ENCODE measurements at places on chromosomes 6 and 20.

DNA sequence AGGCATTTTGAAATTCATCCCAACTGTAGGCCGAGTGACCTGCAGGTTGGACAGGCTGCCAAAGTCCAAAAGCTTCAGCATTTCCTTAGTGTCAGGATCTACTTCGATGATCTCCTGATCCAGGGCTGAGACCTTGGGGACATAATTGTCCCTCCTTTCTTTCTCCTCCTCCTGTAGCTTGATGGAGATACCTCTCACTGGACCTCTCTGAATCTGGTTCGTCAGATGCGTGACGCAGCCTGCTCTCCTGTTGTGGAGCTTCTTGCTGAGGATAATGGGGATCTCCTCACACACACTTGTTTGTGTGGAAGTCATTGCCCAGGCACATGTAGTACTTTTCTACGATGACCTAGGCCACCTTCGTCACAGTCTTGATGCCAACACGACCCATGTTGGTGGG, 1.5 kb upstream of the MAS1L start:
- no peak for DNase-seq

DNA sequence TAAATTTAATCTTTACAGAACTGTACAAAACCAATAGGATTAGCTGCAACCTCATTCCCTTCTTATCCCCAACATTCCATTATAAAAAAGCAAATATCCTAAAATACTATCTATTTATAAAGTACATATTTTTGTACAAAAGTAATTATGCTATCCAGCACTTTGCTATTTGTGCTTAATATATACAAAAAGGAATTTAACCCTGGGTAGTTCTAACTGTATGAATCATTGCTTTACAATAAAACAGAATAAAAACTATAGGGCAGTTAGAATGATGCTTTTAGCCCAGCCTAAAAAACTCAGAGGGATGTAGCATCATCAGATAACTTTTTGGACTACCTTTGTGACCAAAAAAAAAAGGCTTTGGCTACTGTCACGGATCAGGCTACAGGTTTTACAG, 49.9 kb upstream of the KLHL31 start:
- no peak for DNase-seq

DNA sequence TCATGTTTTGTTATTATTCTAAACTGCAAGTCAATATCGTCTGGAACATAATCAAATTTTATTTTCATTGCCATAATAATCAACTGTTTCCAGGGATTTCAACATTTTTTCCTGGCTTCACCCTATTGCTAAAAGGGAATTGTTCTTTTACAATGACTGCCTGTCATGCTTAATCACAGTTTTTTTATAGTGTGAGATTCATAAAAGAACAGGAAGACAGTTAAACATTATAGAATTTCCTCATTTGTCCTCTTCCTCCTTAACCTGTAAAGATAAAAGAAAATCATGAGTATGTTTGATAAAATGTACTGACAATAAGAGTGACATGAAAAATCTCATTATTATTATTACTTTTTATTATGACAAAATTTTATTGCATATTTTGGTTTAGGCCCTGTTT, 73.3 kb upstream of the CENPW start:
- no peak for DNase-seq

DNA sequence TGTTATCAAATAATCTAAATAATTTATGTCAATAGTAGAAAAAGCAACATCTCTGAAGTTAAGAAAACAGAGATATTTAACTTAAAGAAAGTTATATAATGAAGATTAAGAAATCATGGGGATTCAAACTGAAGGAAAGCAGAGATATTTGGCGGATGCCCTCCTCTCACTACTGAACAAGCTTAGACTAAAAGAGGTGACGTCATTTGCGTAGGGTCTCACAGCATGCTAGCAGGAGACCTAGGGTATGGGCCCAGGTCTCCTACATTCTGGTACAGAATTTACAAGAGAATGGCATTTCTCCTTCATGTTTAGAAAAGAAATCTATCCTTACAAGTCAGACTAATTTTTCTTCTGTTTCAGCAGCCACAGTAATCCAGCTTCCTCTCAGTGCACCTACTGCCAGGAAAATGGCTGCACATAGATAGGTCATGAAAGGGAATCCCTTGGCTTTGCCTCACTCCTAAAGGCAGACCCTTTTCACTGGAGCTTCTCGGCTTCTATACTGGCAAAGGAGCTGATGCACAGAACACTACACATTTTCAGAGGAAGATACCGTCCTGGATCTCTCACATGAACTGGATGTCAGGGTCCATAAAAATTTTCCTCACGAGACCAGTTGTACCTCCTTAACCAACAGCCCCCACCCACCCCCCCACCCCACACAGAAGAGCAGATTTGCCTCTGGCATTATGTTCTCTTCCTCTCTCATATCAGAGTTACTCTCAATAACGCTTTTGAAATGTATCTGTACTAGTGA, 41.8 kb upstream of the DST start:
- no peak for DNase-seq

- DNase-seq: no peak
These were observed 72.3 kb downstream of the CDYL start for GRCh38 chr6:4848382-4849068.

- peak; percentile 58 for DNase-seq
These were observed 32.3 kb upstream of the SCUBE3 start for GRCh38 chr6:35181308-35181932.

- no peak for DNase-seq
These were observed 71.2 kb downstream of the PDE7B start for GRCh38 chr6:135922746-135923145.

GRCh38 chr6:24900917-24901697, 34.7 kb downstream of the RIPOR2 start:
- DNase-seq: no peak

DNA sequence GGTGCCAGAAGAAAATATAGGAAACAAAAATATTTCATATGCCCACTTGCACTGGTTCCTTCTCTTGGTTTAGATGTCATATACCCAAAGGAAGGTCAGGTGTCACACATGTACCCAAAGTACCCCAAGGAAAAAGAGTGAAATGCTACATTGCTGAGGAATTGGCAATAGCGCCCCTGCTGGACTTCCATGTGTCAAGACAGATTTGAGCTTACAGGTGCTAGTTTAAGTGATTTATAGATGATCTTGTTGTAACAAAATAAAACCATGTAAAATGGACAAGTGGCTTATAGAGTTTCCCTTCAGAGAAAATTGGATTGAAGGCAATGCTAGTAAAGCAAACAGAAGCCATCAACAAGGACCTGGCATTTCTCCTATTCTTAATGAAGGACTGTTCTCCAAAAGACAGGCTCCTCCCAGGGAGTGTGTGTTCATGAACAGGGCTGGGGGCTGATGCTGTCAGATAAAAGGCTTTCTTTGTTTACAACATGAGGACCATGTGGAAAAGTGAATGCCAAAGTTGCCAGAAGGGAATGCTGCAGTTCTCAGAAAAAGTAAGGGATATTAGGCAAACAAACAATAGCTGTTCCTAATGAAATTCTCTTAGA, 64.3 kb upstream of the PAK5 start:
- no peak for DNase-seq

- no peak for DNase-seq
These were observed 82.7 kb downstream of the DLL1 start for GRCh38 chr6:170208182-170208601.

DNA sequence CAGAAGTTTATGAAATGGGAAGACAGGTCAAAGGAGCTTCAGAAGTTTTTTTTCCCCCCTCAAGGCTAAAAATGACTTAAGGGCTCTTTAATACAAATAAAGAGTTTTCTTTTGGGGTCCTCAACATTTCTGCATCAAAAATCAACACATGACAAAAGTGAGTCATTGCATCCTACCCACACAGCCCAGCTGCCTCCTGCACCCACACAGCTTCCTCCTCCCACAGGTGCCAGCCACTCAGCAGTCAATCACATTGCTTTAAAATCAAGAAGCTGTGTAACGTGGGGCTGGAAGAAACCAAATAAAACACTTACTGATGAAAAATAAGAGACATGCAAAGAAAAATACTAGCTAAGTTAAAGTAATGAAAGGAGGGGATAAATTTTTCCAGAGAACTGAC, 68.5 kb downstream of the MAP3K5 start:
- DNase-seq: peak; percentile 41

- no peak for DNase-seq
These were observed 165.0 kb downstream of the MOXD1 start for GRCh38 chr6:132236281-132236680.

- peak; percentile 32 for DNase-seq
These were observed 6.8 kb downstream of the MKKS start for GRCh38 chr20:10427060-10427692.

DNA sequence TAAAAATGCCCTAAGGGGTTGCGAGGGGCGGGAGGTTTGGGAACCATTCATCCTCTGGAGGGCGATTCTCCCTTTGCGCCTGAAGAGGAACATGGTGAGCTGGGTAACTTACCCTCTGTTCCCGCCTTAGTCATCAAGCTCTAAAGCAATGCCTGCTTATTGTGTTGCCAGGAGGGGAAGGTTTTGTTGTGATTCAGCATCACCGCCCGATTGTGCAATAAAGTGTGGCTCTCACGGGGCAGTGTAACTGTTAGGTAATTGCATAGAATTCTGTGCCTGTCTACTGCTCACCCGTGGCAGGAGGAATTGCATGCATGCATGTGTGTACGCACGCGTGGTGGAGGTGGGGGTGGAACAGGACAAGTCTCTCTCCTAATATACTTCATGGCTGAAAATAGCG, 95.5 kb upstream of the AGPAT4 start:
- DNase-seq: peak; percentile 89

- DNase-seq: no peak
These were observed at the start of gene RGL2 for GRCh38 chr6:33298773-33299236. Gene RGL2 (minus strand): TSS chr6:33298942. CDS start chr6:33298610, 332 bp downstream.

DNA sequence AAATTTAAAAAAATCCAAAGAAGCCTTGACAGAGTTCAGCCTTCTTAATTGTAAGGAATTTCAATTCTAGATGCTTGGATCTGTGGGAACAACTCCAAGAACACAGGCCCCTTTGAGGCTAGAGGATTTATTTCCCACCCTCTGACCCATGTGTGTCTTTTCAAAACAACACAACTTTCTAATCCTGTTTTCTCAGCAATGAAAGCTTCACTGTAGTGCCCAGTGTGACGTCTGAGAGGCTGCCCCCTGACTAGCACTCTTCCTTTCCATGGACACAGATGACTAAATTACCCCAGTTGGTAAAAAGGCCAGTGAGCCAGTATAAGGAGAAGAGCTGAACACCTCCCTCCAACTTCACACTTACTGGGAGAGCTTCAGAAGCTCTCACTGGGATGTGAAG, 16.5 kb upstream of the CCR6 start:
- DNase-seq: no peak

GRCh38 chr6:92132457-92132856, 1286.9 kb downstream of the EPHA7 start:
- no peak for DNase-seq

- DNase-seq: no peak
These were observed 10.5 kb downstream of the RPS6KA2 start for GRCh38 chr6:166616261-166617238.

GRCh38 chr20:15834857-15835256, 738.4 kb downstream of the KIF16B start:
- no peak for DNase-seq

DNA sequence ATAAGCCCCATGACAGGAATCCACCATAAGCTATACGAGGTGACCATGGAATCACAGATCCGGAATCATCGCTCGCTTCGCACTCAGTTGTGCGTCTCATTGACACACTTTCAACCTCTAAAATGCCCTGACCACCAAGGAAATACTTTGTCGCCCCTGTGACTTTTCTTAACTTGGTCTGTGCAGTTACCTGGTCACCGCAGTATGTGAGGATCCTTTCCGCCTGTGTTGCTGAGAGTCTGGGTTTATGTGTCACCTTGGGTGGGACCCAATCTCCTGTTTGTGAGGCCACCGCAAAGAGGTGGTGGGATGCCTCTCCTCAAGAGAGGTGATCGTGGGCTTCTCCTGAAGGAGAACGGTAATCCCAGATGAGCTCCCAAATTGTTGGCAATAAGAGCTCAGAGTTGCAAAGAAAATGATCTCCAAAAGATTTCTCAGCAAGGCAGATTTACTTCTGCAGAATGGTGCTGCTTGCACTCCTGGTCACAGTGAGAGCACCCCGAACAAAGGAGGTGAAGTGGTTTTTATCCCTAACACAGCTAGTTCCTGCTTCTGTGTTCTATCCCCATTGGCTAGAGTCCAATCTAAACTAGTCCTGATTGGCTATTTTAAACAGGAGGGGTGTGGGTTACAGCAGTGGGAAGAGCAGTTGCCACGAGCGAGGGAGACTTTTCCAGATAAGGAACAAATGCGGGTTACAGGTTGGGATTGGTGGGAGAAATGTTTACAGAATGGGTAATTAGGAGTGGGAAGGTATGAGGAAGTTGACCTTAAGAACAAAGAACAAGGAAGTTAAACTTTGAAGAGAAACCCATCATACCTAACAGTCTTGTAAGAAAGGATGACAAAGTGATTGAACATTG, 9.1 kb upstream of the ZNFX1 start:
- DNase-seq: peak; percentile 66

DNA sequence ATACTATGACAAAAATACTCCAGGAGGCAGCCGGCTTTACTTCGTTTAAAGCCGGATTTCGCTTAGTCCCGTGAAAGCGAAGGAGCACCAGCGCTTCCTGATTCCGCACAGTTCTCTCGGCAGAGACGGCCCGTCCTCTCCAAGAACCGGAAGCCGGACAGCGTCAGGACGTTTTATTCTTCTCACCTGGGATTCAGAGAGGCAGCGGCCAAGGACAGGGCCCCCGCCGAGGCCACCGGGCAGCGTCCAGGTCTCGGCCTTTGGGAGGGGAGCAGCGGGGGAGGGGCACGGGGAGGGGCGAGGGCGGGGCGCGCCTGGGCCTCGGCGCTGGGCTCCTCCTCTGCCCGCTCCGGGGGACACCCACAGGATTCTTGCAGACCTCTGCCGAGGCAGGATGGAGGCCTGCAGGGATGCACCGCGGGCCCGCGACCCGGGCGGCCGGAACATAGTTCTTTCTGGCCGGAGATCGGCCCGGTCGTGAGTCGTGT, 2.8 kb upstream of the DIDO1 start:
- DNase-seq: no peak

DNA sequence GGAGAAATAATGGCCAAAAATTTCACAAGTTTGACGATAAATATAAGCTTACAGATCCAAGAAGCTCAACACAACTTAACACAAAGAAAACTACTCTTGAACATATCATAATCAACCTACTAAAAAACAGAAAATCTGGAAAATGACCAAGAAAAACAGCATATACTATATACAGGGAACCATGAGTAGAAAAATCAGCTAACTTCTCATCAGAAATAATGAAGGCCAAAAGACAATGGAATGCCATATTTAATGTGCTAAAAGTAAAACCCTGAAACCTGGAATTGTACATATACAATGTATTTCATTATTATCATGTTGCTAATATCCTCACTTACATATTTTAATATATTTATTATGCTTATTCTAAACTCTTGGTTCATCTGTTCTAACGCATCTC, 25.3 kb downstream of the MAPK13 start:
- no peak for DNase-seq

GRCh38 chr6:33434961-33435360, 15.1 kb downstream of the SYNGAP1 start:
- DNase-seq: no peak

DNA sequence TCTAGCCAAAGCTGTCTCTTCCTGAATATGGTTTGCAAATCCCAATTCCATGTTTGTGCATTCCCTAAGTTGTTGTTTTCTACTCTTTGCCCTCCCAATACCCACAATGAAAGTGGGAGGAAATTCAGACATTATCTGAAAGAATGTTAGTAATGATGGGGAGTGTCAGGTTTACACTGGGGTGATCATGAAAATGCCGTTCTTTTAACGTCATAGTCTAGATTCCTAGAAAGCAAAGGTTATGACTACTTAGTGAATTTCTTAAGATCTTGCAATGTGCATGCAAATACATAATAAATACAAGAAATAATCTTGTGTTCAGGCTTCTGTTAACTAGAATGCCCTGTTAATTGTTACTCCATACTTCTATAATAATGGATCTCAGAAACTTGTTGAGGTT, 101.0 kb downstream of the LCA5 start:
- no peak for DNase-seq

Measured in HT1080 (cell line).